ENCODE measurements at places on chromosomes 7 and 10.

DNA sequence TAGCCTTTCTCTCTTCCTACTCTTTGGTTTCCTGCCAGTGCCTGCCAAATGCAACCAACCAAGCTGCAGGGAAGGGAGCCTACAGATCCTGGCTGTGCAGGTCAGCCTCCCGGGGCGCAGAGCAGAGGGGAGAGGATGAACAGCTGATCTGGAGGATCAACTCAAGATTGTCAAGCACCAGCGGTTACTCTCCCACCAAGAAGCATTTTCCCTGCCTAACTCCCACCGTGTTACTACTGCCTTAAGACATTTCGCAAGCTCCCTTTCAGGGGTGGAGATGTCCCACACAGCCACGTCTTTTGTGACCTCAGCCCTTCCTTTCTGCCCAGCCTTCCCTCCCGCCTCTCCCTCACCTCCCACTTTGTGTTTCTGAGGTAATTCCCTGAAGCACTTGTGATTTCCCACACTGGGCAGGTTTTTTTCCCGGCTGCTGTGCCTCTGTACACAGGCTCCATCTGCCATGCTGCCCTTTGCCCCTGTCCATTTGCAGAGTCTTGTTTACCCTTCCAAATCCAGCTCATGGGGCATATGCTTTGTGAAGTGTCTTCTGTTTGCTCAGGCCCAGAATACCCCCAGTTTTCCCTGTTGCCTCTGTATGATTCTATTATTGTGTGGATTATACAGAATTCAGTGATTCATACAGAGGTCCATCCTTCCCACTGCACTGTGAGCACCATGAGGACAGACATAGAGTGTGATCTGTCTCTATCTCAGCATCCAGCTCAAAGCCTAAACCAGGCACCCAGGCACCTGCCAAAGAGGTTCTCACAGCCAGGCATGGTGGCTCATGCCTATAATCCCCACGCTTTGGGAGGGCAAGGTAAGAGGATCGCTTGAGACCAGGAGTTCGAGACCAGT is 40.9 kb upstream of the PAPSS2 start:
- DNase-seq, result no peak

- DNase-seq, result no peak
These were observed 1.3 kb downstream of the ITPRIP start for GRCh38 chr10:104336821-104337467.

DNA sequence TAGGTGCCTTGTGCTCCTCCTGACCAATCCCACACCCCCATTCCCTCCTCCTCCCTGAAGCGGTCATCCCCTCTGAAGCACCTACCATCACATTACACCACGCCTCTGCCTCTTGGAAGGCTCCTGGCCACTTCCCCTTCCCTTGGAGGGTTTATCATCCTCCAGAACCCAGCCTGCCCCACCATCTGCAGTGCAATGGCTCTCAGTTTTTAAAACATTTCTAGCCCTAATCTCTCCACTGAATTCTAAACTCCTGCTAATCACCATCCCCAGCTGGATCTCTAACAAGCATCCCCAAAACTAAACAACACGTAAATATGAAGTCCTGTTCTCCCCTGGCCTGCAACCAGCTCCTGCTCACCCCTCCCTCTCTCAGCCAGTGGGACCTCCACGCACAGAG is 70.6 kb downstream of the PIP4K2A start:
- DNase-seq, result no peak

- peak; percentile 40 for DNase-seq
These were observed 99.7 kb upstream of the PPIF start for GRCh38 chr10:79247373-79248137.

DNA sequence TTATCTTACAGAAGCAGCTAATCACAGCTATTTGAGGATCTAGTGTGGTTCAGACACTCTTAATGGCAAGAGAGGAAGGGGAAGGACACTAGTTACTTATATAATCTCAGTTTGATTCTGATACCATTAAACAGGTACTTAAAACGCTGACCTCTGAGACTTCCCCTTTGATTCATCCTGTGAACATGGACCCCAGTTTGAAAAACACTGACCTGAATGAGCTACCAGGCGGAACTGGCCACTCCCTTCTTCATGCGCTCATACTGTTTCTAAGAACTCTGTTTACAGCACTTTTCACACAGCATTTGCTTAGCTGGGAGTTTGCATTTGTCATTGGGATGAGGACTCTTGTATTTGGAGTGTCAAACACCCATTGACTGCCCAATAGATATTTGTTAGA is 45.7 kb downstream of the BEND7 start:
- DNase-seq, result no peak

DNA sequence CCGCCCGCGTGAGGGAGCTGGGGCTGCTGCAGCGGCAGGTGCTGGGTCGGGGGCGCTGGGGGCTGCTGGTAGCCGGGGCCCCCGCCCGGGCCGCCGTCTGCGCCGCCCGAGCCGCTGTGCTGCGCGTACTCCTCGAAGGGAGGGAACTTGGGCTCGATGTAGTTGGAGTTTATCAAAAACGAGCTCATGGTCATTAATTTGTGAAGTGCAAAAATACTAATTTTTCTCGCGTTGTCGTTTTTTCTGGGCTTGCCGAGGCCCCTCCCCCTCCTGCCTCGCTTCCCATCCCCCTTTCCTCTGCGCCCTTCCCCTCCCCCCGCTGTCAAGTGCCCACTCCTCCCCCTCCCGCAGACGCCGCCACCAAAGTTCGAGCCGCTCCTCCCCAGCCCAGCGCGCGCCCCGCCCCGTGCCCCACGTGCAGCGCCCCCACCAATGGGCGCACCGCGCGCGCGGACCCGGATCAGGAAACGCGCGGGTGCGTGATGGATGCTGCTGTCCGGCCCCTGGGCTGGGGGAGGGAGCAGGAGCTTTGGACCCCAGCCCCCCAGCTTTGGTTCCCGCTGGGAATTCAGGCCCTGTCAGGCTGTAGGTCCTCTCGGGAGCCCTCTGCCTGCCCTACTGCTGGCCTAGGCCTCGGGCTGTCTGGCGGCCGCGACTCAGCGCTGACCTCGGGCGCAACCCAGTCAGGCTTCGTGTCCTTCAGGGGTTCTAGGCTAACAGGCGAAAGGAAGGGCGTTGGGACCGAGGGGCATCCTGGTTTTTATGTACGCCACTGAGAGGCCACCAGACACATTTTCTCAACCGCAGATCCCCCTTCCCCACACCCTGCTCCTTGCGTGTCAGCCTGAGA is at the start of gene HOXA4:
Gene HOXA4 (minus strand): TSS at position 218 of the 850 bp plus-strand sequence. CDS start 24 bp downstream, at position 194.
- peak; percentile 77 for DNase-seq

- no peak for DNase-seq
These were observed 155.1 kb downstream of the OR13A1 start for GRCh38 chr10:45160271-45160670.

GRCh38 chr10:21318540-21319167 is 206.8 kb downstream of the SKIDA1 start:
- DNase-seq, result no peak

DNA sequence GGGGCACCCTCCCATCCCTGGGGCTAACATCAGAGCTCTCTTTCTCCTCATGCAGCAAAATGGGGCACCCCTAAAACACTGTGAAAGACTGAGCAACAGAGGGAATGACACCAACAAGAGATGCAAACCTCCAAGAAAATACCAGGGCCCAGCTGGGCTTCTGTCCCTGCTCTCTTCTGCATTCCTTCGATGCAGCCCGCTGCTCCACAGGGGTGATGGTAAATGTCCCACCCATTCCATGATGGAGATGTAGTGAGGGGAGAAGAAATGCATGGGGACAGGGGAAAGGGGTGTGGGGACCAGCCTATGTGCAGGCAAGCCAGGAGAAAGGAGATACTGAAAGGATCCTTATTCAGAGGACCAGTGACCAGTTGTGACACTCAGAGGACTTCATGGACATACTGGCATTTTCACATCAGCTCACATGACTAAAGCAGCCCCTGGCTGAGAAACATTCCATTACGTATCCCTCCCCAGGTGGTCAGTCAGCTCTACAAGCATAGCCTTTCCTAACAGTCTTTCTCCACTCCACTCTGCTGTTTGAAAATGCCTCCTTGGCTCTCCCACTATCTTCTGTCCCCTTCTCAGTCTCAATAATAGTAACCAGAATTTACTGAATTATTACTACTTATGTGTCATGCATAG is 13.3 kb downstream of the SORBS1 start:
- DNase-seq, result no peak

DNA sequence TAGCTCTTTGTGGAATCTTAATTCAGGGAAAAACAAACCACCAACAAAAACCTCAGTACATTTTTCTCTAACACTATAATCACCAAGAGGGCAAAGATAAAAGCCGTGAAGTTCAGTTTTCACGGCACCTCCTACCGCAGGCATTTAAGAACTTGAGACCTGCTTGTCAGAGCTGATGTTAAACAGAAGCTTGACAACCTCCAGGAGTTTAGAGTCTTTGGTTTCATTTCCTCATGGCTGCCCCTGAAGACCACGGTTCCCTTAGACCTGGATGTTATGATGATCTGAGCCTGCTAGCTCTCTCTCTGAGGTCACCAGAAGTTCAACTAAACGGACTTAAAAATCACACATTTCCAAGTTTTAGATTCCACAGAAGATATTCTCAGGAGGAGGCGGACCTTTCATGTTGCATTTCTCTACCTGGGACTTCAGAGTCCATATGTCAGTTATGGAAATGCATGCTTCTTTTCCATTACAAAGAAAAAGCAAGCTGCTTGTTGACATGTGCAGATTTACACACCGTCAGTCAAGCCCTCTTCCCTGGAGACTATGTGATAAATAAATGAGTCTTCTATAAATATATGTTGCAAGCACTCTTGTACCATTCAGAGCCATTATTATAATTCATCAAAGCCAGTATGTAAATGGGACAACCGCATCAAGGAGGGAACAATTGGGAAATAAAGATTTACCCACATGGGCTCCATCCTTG is 258.0 kb downstream of the GFRA1 start:
- DNase-seq, result no peak

- DNase-seq, result no peak
These were observed 57.7 kb upstream of the ZNF138 start for GRCh38 chr7:64736575-64736974.

- no peak for DNase-seq
These were observed 13.2 kb upstream of the UNCX start for GRCh38 chr7:1219498-1219897.

GRCh38 chr10:106440355-106440754 is 724.2 kb downstream of the SORCS1 start:
- no peak for DNase-seq

DNA sequence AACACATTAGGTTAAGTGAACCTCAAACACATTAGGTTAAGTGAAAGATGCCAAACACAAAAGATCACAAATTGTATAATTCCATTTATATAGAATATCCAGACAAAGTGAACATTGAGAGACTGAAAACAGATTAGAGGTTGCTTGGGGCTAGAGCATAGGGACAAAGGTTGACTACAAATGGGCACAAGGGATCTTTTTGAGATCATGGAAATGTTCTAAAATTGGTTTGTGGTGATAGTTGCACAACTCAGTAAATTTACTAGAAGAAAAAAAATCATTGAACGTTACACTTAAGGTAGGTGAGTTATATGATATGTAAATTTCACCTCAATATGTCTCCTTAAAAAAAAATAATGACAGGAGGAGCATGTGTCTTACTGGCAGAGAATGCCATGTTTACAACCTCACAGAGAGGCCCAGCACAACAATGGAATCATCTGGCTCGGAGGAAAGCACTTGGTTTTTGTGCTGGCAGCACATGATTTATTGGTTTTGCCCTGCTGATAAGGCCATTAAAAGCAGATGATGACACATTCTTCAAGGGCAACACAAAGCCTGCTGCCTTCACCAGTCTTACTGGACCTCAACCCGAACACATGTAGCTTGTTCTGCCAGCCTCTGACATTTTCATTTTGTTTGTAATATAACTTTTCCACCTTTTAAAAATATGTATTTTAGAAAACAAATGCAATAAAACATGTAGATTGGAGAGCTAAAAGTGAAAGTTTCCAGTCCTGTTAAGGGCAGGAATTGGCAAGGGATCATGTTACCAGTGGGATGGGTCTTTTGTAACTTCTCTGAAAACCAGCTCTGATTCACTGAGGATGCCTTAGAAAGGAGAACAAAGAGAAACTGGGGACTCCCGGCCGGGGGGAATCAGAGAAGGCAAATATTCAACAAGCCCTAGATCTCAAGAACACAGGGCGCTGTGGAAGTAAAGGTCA is 11.9 kb upstream of the LMOD2 start:
- DNase-seq, result no peak

GRCh38 chr7:124033095-124033806 is 384 bp upstream of the TMEM229A start:
- DNase-seq, result peak; percentile 2

GRCh38 chr7:50069613-50070012 is 23.4 kb downstream of the ZPBP start:
- peak; percentile 41 for DNase-seq

GRCh38 chr10:28095791-28096378 is 97.0 kb upstream of the ODAD2 start:
- no peak for DNase-seq

- DNase-seq, result no peak
These were observed 2.9 kb upstream of the FGL2 start for GRCh38 chr7:77202481-77202976.

Data from activated naive CD8-positive, alpha-beta T cell treated with anti-CD3 and anti-CD28 coated beads, Interleukin-2, amount 50 U/mL, for 24 hours (primary cell).